ENCODE measurements at places on chromosomes 4 and X.

DNA sequence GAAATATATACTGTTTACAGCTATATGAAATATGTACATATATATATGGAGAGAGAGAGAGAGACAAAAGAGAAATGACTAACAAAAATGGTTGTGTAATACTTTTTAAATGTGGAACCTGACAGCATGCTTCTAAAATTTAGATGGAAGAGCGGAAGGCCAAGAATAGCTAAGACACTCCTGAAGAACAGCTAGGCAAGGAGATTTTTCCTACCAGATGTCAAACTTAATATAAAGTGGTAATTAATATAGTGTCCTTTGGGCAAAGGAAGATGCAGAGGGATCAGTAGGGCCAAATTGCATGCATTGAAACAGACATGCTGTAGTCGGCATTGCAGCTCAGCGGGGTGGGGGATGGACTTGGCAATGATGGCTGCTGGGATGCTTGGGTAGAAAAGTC lies 45.2 kb downstream of the ADD1 start:
- no peak for DNase-seq

- DNase-seq = no peak
These were observed 90.3 kb upstream of the GK2 start for GRCh38 chr4:79498282-79498681.

- DNase-seq = no peak
These were observed 11.4 kb upstream of the CITED1 start for GRCh38 chrX:72317139-72317538.

DNA sequence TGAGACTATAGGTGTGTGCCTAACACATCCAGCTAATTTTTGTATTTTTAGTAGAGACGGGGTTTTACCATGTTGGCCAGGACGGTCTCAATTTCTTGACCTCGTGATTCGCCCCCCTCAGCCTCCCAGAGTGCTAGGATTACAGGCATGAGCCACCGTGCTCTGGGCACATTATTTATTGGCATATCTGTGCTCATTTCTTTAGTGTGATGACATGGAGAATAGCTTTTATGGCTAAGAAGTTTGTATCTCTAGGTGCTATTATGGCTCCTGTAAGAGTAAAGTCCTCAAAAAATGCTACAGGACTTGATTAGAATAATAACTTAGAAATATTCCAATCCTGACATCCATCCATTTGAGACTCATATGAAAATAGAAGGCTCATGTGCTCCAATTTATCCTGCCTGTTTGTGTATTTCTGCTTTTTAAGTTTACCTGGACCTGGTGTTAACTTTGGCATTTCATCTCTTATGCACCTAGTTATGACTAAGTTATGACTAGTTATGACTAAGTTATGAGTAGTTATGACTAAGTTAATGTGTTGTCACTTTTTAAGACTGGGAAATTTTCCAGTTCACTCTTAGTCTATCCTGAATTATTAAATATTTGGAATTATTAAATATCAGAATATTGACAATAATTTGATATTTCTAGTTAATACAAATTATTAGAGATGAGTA lies 36.4 kb upstream of the UNC5C start:
- no peak for DNase-seq

GRCh38 chr4:6190486-6190885 lies 9.9 kb downstream of the JAKMIP1 start:
- DNase-seq = no peak

GRCh38 chr4:179116011-179116410 lies 1673.8 kb upstream of the AGA start:
- DNase-seq = no peak

DNA sequence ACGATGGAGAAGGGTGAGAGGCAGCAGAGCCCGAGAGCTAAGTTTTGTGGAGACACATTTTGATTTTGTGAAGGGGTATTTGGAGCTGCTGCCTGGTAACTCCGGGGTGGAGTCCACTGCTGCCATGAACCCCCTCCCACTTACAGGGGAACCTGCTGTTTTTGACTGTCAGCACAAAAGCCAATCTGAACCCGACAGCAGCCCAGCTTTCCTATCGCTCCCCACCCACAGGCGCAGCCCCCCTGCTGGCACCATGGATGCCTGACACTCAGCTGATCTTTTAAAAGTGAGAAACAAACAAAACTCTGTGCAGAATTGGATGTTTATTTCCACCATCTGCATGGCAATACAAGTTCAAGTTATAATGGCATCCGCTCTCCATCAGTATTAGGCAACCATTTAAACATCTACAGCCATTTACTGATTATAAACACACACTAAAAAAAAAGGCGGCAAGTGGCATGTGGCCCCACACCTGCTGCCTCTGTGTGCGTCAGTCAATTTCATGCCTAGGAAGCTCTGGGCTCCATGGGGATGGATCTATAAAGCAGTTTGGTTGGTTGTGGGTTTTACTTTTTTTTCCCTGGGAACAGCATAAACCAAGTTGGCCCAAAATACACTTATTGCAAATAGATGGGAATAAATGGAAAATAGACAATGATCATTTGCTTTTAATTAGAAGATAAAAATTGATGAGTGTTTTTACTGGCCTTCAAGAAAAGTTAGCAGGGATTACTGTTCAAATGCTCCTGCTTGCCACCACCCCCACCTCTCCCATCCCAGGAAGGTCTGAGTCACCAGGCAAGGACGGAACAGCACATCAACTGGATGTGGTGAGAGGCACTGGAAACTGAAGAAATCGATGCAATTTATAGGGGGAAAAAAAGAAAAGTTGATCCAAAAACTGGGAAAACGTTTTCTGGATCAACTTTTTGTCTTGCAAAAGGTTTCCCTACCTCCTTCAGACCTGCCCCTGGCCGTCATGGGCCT lies 46.0 kb downstream of the SEPSECS start:
- DNase-seq = no peak

GRCh38 chrX:134738986-134739740 lies 80.9 kb upstream of the PLAC1 start:
- no peak for DNase-seq

GRCh38 chr4:172153719-172154118 lies 340.5 kb downstream of the GALNTL6 start:
- DNase-seq = no peak

GRCh38 chrX:19566359-19567222 lies 51.3 kb upstream of the MAP3K15 start:
- DNase-seq = no peak

DNA sequence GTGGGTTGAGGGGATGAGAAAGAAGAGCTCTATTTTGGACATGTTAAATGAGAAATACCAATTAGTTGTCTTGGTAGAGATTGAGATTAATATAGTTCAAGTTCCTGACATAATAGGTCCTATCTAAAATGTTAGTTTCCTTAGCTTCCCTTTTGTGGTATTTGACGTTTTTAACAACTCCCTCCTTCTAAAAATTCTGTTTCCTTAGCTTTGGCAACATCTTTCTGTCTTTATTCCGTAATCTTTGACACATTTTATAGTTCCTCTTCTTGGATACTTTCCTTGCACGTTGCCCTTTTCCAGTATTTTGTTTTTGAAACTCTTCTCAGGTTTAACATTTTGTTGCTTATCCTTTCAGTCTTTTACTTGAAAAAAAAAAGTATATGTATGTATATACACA lies 36.9 kb downstream of the LAMTOR3 start:
- DNase-seq = no peak

DNA sequence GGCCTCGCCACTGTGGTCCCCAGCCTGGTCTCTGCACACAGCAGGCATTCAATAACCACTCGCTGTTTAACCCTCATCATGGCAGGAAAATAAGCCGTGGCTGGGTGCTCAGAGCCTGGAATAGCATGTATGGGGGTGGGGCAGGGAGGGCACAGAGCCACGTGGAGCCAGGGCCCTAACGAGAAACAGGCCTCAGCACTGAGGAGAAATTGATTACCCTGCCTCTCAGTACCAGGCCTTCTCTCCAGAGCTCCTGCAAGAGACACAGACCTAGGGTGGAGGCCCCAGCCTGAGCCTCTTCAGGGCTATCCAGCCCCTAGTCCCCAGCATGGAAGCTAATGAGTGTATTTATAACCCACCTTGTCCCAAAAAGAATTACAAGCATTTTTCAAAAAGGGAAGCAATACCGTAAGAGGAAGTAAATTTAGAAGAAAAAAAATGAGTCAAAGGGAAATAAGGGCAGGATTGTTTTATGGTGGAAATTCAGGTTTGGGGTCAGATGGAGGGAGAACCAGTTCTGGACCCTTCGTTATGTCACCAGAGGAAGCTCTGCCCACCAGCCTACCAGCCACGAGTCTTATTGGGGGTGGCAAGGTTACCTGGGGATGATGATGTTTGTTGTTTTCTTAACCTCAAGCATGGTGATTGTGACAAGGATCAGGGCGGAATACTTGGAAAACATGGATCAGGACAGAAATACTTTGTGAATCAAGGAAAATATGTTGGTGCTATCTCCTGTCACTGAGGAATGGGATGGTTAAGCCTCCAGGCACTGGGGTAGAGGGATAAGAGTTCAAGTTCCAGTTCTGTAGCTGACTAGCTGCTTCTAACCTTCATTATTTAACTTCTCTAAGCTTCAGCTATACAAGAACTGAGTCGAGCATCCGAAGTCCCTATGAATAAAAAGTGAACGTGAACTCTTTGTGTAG lies 101.9 kb upstream of the RBPJ start:
- DNase-seq = no peak

DNA sequence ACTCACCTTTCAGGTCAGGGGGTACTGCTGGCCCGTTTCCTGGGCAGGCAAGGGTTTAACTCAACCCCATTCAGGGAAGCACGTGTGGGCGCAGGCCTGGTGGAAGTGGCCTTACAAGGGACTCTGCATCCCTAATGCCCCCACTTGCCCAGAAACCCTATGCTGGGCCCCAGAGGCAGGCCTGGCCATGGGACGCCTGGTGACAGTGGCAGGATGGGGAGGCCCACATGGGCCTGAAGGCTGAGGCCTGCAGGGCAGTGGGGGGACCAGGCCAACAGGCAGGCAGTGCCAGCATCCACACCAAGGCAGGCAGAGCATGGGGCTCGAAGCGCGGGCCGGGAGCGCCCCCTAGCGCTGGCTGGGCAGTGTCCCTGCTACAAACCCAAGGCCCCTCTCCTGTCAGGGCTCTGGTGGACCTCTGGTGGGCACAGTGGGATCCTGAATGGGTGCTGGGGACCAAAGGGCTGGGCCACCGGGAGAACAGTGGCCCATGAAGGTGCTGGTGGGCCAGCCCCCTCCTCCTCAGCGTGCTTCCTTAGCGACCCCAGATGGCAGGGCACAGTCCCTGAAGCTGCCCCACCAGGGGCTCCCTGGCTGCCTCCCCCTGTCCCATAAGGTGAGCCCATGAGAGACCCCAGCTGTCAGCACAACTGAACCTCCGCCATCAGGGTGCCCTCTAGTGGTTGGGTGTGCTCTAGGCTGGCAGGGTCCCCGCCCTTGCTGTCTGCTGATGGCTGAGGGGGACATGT lies 16.8 kb downstream of the FGFR3 start:
- DNase-seq = peak; percentile 29
